ENCODE measurements at places on chromosomes 7 and 10.

DNA sequence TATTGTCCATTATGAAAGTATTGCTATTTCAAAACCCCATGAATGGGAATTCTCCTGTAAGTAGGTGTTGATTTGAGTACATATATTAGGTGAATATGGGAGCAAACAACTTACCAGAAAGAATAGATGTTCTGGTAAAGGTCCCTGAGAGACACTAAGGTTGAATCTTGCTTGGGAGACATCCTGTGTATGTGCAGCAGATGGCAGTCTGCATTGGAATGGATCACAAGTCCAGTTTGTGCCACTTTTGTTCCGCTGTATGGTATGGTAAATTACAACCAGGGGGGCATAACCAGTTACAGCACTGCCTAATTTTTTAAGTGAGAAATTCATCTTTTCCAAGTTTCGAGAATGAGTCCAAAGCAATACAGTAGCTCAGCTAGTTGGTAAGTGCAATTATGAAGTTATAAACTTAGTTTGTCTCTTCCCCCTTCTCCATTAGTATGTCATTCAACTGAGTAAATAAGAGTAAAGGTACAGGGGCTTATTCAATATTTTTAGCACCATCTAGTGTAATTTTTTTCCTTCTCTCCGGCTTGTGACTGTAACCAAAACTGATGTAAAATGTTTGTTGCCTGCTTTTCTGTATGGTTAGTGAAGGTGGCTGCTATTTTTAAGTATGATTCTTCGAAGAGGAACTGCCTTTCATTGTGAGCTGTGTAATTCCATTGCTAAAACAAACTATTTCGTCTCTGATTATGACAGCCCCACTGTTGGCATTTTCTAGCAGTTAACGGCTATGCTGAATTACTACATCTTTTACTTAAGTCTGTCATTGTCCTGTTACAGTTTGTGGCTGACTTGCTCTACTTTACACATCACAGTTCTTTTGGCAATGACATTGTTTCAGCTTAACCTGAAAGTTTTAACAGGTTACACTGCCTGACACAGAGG is 2.8 kb downstream of the MCU start:
- DNase-seq = no peak

DNA sequence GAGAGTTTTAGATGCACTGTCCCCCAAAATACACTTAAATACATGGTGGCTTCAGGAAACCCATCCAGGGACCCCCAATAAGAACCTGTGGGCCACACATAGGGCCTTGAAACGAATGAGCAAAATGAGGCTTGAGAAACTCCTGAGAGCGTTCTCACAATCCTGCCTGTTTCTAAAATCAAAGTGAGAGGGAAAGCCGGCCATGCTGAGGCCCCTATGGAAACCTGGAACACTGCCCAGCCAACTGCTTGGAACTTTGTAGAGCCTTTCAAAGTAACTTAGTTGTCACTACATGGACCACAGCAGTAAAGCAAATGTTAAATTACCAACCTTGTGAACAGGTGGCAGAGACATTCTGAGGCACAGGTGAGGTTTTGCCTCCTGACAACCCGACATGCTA is 13.4 kb downstream of the SGMS1 start:
- no peak for DNase-seq

DNA sequence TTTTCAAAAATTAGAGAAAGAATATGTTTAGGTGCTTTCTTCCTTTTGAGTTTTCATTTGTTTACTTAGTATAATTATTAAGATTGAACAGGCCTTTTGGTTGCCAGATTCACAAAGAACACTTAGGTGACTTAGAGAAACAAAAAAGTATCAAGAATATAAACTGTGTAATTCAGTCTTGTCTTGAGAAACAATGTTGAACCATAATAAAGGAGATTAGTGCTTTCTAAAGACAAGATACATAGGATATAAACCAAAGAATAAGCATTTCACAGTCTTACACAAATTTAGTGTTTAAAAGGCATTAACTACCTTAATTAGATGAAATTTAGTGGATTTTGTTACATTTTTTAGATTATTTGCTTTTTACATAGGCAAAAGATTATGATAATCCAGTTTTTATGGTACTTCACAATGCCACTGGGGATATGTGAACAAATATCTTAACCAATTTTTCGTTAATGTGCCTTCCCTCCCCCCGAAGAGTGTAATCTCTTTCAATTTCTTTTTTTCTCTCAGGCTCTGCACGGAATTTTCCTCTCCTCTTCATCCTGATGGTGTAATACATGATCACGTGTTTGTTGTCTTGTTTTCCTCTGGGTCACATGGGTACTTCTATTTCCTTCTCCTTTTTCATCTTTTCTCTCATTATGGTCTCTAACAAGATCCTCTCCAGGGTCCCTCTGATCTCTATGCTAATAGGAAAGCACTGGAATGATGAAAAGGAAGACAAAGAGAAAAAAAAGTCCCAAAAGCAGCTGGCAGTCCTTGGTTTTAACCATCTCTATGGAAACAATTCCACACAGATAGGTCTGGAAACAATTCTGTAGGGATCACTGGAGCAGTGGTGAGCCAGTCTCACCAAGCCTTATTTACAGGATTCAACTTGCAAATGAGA is 3.7 kb upstream of the HNRNPH3 start:
- no peak for DNase-seq

GRCh38 chr7:142612237-142612881 is 136.9 kb upstream of the PRSS1 start:
- DNase-seq = no peak

- DNase-seq = no peak
These were observed 54.2 kb downstream of the TACR2 start for GRCh38 chr10:69362471-69362954.

GRCh38 chr10:100522107-100522801 is 2.6 kb upstream of the SEC31B start:
- DNase-seq = no peak

DNA sequence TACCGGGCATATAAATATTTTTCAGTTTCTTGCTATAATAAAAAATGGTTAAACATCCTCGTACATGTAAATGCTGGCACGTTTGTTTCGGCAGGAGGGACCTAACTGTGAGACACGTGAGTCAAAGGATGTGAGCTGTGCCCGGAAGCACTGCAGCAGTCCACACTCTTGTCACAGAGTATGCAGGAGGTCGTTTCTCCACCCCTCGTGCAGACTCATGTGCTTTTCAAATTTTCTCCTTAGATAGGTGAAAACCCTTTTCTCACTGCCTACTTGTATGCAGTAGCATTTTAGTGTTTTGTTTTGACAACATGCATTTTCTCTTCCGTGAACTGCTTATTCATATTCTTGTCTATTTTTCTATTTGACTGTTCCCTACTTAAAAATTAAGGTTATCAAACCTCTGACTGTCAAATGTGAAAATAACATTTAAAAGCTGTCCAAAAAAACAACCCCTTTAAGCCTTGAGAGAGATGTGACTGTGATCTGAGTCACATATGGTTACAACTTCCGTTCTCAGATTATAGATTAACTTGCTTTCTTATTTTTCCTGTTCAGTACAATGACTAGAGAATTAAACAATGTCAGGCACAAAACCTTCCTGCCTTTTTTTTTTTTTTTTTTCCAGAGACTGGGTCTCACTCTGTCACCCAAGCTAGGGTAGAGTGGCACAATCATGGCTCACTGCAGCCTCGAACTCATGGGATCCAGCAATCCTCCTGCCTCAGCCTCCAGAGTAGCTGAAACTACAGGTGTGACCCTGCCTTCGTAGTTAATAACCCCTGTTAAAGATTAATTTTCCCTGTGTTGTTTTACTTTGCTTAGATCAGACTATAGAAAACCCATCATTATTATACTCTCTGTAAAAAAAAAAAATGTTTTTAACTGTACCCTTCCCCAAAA is 45.1 kb downstream of the DPY19L1 start:
- peak; percentile 35 for DNase-seq

DNA sequence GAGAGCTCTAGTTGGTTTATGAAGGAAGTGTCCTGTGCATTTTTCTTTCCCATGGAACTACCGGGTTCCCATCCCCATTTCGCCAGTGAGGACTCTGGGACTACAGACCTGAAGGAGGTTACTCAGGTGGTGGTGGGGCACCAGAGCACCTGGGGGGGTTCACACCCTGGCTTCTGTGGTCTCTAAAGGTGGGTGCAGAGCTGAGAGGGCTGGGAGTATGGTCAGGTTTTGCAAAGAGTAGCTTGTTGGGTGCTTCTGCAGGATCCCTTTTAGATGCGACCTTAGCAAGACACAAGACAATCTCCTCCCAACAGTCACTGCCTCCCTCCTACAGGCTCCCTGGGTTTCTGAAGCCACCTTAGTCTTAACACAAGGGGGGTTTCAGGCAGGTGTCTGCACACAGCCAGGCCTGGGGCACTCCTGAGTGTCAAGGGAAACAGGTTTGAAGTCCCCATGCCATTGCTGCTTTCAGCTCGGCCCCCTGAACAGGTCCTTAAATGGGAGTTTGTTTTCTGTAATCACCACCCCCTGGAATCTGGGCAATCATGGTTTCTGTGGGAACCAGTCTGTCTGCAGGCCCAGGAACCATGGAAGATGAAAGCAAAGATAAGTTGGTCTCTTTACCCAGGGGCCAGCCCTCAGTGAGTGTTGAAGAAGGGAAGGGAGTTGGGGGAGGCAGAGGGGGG is 9.9 kb upstream of the CXCL12 start:
- DNase-seq = no peak

- DNase-seq = no peak
These were observed 52.2 kb upstream of the KMT2E start for GRCh38 chr7:104961821-104962220.

- no peak for DNase-seq
These were observed 6.2 kb upstream of the HOXA11 start for GRCh38 chr7:27191161-27191731.

DNA sequence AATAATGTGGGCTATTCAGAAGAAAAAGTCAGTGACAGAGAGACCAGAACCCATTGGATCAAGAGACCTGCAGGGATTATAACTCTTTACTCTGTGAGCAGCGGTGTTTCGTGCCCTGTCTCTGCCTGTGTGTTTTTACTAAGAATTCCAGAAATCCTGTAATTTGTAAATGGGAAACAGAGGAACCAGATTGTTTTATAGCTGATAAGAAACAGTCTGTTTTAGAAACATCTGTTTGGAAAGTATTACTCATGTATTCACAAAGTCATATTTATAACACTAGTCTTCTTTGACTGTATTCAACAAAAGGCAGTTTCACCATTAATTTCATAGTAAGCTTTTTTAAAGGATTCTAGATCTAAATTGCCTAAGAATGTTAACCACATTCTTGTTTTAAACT is 30.0 kb upstream of the VDAC2 start:
- DNase-seq = no peak

DNA sequence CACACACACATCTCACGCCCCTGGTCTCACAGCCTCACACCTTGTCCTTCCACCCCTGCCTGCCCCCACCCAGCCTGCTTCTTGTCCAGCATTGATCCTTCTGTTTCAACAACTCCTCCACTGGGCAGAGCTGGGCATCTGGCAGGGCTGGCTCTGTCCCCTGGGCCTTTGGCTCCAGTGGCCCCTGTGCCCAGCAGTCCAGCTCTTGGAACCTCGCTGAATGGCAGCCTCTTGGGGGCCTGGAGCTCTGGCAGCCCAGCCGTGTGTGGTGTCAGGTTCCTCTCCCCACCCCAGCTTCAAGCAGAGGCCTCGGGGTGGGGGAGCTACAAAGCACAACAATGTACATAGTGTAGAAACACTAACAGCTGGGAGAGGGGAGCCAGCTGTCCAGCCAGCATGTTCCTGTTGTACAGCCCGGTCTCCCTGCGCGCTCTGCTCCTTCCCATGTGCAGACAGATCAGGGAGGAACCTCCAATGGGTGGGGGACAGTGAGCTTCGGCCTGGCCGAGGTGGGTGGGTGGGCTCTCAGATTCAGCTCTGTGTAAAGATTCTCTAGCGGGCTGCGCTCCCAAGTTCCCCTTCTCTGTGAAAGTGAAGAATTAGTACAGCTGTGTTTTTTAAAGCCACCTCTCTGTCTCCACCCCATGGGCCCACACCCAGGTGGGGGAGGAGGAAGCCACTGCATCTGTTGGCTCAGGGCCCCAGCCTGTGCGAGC is 19.4 kb downstream of the ZMIZ2 start:
- DNase-seq = no peak

- no peak for DNase-seq
These were observed 2.5 kb downstream of the CCDC6 start for GRCh38 chr10:59903871-59904270.

DNA sequence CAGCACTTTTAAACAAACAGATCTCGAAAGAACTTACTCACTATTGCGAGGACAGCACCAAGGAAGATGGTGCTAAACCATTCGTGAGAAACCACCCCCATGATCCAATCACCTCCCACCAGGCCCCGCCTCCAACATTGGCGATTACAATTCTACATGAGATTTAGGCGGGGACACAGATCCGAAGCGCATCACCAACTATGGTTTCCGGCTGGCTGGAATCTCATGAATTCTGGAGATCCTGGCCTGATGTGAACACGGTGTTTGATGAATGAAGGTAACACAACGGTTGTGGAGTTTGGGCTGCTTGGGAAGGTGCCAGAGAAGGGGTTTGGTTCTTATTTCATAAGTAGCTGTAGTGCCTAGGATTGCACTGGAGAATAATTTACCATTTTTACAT is 216.7 kb downstream of the EMX2 start:
- no peak for DNase-seq

- DNase-seq = no peak
These were observed 54.8 kb downstream of the MCU start for GRCh38 chr10:72746426-72747363.

- DNase-seq = peak; percentile 82
These were observed 1.4 kb upstream of the CUX1 start for GRCh38 chr7:101815826-101816594.

- DNase-seq = no peak
These were observed 116.3 kb downstream of the CYP26A1 start for GRCh38 chr10:93189944-93190343.

DNA sequence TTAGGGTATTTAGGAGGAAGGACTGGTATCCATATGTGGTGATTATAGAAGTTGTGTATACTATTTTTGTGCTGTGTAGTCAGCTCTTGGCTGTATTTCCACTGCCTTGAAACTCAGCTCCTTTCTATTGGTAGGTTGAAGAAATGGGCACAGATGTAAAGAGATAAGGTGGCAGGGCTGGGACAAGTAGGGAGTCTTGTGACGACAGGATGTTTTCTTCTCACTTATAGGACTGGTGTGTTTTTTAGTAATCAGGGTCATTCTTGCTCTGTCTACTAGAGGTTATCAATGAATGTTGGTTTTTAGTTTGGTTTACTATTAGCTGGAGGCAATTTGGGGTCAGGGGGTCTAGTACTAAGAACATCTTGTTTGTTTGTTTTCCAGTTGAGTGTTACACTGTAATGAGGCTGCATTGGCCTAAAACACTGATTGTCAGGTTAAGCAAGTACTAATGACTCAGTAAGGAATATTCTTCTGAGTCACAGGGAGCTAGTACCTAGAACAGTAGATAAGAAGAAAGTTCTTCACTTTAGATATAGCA is 11.8 kb downstream of the UBN2 start:
- no peak for DNase-seq

Measured in activated T-cell treated with anti-CD3 and anti-CD28 coated beads, Interleukin-2, amount 50 U/mL, for 72 hours (primary cell).